SW 1271 (cell line): ENCODE measurements at places on chromosomes 3 and 15.

GRCh38 chr3:40766396-40766795 lies 241.6 kb downstream of the ZNF621 start:
- DNase-seq, result no peak

DNA sequence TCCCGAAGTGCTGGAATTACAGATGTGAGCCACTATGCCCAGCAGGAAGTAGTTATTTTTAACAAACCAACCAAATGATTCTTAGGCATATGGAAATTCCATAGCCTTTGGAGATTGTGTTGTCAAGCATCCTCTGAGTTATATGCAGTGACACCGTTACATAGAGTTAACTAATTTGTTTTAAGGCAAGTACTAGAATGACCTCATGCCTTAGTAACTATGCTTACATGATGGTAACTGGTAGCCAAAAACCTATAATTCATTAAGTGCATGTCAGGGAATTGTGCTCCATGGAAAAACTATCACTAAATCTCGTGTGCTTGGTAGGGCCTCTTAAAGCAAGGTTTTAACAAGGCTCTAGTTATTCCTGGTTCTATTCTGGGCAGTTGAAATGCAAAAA lies 392.8 kb downstream of the TUSC7 start:
- DNase-seq, result no peak

DNA sequence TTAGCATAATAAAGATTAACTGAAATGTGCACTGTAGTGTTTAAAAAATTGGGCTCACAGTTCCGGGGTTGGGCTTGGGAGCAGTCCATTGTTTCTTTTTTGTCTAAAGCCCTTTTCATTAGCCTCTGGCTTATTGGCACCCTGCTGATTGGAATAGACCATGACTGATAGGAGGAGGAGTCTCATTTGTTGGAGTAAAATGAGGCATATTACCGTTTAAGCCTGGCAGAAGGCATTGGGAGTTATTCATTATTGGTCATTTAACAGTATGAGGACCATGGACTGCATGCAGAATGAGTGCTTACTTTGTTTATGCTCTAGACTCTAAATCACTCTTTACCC lies 139.0 kb upstream of the CGNL1 start:
- no peak for DNase-seq

GRCh38 chr15:74311734-74312444 lies 55.6 kb downstream of the CYP11A1 start:
- peak; percentile 58 for DNase-seq

DNA sequence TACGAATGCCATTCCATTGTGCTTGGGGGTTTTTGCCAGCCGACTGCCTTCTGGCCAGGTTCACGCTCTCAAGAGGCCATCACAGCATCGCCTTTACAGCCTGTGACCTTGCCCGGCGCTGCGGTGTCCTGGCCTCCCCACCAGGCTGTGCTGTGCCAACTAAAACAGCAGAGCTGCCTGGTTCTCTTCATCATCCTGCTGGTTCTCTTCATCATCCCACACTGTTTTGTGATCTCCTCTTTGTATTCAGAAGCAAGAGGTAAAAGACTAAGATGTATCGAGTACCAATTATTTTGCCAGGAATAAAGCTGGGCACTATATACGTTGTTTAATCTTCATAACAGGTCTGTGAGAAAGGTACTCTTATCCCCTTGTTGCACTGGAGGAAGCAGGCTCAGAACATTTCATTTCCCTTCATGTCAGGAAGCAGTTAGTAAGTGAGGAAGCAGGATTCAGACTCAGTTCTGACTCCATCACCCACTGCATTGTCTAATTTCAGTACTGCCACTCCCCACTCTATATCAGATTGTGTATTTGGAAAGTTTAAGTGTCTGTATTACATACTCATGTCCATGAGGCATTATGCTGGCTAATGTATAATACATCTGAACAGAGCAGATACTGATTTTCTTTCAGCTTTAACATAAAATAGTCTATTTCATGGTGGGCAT lies 92.7 kb downstream of the LRRC28 start:
- no peak for DNase-seq

- DNase-seq, result no peak
These were observed 202.9 kb upstream of the PROK2 start for GRCh38 chr3:71987828-71988227.

GRCh38 chr15:65524226-65524625 lies 6.0 kb upstream of the HACD3 start:
- no peak for DNase-seq

DNA sequence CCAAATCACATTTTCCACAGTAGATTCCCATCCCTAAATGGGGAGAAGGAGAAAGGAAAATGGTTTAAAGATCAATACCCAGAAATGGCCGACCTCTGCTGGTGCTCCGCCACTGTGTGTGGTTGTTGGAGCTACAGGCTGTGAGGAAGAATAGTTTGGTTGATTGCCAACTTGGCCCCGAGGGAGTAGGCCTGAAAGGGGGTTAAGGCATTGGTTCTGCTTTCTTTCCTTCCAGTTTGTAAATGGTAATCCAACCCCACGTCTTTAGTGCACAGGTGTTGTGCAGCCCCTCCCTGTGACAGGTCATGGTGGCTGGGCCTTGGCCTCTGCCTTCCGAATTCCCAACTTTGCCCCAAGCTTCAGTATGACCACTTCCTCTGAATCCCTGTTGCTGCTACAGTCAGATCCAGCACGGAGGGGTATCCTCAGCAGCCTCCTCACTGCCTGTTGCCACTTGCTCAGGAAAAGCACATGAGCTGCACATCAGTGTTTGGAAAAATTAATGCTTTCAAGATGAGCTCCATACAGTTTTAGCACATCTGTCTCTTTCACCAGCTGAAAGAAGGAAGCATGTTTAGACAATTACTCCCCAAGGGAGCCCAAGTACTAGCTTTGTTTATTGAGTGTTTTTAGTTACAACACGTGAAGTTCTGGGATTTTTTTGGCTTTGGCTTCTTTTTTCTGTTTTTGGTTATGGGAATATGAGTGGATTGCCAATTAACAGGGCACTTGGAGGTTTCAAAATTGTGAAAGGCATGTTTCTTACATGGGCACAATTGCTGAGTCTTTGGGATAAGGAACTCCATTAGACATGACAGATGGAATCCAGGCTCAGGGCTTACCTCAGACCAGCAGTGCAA lies 92.3 kb upstream of the ROPN1 start:
- no peak for DNase-seq

DNA sequence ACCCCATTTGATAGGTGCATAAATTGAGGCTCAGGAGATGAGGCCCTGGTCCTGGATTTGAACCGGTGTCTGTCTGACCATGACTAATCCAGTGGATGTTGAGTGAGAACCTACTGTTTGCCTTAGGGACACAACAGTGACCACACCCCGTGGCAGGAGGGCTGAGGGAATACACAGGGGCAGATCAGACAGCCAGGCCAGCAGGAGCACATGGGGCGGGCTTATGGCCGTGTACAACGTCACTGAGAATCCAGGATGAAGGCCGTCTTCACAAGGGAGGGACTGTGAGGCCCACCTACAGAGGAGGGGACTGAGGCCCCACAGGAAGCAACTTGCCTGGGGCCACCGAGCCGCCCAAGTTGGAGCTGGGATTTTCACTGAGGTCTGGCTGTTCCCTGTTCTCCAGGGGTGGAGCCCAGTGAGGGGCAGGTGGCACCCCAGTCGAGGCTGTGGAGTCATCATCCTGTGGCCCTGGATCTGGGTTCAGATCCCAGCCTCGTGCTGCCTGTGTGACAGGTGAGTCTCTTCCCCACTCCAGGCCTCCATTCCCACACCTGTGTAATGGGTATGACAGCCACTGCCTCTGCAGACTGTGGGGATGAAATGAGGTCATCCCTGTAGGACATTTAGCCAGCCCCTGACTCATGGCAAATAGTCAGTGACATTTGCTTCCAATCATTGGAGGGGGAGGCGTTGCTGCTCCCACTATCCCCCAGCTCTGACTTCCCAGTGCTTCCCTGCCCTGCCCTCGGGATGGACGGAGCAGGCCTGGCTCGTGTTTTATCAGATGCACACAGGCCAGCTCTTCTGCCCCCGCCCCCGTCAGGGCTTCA lies 6.3 kb upstream of the PLXND1 start:
- DNase-seq, result no peak

GRCh38 chr3:177320765-177321247 lies 123.5 kb upstream of the TBL1XR1 start:
- no peak for DNase-seq

DNA sequence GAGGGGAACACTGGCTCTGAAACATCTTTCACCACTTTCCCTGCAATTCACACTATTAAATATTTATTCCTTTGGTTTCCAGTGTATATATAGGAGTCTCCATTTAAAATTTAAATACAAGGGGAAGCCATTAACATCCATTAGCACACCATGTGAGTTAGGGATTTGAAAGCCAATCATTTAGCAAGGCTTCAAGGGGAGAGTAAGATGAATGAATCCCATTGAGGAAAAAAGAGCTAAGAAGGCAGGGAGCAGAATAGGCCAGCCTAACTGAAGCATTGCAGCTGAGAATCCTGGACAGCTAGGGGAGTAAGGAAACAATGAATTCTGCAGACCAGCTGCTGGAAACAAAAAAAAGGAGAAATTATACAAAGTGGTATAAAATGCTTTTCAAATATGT lies 426.1 kb downstream of the IL5RA start:
- no peak for DNase-seq

DNA sequence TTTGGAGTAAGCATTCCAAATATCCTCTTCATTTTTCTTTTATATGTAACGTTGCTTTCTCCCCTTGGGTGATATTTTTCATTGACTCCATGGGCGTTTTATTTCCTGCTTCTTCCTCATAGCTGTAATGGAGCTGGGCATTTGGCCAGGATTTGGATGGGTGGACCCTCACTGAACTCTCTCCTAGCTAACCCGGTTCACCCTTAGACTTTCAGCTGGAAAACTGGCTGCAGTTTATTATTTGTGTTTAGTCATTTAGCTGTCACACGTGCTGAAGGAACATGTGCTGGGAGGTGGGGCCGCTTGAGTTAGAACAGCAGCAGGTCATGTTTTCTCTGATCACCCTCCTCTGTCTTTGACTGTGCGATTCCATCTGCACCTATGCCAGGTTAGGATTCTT lies 407.6 kb downstream of the ZIC1 start:
- no peak for DNase-seq

DNA sequence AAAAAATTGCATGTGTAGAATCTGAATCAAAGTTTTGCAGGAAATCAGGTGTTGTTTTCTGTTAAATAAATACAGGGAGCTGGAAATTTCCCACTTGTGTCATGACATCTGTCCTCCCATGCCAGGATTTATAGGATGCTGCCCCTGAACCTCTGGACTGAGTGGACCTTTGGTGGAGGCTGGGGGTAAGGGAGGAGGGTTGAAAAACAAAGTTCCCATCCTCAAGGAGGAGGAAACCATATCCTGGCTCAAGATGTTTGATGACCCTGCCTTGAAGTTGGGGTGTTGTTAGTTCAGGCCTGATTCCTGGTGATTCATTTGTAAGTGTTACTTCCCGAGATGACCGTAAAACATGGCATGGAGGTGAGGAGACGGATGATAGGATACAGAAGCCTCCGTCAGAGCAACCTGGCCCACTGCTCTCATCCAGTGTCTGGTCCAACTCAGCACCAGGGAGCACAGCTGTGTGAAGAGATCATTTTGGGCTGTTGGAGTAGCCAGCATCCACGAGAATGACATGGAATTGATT lies 223.6 kb downstream of the CACNA2D3 start:
- no peak for DNase-seq

DNA sequence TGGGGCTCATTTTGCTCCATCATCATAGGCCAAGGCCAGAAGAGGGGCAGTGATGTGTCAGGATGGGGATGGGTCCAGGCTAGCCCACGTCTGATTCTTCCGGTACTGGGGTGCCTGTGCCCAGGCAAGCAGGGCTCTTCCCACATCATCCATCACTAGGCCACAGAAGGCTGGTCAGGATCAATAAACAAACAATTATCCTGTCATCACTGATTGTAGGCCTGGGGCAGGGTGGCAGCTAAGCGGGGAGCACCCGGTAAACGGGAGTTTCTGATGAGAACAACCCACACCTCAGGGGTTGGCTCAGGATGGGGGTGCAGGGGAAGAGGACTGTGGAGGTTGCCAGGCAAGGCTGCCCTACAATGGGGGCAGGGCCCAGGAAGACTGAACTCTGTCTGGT lies 18.1 kb upstream of the CACNA2D2 start:
- DNase-seq, result no peak

DNA sequence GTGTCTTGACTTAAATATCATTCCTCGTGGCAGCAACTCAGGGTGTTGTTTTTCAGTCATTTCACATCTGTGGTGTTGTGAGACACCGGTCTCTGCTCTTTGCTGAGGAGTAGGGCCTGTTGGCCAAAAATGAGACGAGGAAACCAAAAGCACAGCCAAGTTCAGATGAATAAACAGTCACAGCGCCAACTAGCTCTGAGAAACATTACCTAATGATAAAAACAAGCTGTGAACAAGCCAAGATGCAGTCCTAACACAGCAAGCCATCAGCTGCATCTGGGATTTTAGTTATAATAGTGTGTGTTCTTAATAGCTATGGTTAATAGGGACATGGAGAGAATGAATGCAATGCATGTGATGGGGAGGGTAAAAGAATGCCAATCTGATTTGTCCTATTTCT lies 843.4 kb upstream of the DPPA4 start:
- DNase-seq, result no peak

- no peak for DNase-seq
These were observed 7.9 kb upstream of the CYP1A1 start for GRCh38 chr15:74733269-74733668.

DNA sequence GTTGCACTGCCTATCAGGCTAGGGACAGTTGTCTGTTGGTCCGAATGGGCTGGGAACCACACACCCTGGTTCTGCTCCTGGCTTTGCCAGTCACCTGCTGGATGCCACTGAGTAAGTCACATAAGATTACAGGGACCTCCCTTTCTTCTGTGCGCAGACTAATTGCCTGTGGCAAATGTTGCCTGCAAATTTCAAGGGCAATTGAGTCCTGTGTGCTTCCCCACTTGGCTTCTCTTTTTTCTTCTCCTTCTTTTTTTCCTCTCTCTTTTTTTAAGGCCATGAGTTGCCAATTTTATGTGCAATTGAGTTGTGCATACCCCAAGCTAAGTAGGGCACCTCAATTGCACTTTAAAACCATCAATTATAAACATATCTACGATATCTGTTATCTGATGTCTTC lies 963.4 kb downstream of the MCTP2 start:
- DNase-seq, result no peak

GRCh38 chr3:127792541-127793292 lies 29.6 kb downstream of the MGLL start:
- no peak for DNase-seq

DNA sequence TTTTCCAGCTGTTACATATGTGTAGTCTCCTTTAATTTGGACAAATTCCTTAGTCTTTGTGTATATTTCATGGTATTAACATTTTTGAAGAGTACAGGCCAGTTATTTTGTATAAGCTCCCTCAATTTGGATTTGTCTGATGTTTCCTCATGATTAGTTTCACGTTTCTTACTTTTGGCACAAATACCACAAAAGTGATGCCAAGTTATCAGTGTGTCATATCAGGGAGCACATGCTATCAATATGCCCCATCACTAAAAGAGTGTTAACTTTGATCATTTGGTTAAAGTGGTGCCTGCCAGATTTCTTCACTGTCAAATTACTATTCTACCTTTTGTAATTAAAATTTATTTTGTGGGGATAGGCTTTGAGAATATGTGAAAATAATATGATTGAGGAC lies 14.6 kb downstream of the PCNP start:
- no peak for DNase-seq

- peak; percentile 50 for DNase-seq
These were observed 394.5 kb upstream of the DPPA4 start for GRCh38 chr3:109731639-109732473.
